ENCODE measurements at places on chromosomes 1 and 21.

- DNase-seq: no peak
These were observed 11.2 kb downstream of the AGO1 start for GRCh38 chr1:35894183-35894582.

DNA sequence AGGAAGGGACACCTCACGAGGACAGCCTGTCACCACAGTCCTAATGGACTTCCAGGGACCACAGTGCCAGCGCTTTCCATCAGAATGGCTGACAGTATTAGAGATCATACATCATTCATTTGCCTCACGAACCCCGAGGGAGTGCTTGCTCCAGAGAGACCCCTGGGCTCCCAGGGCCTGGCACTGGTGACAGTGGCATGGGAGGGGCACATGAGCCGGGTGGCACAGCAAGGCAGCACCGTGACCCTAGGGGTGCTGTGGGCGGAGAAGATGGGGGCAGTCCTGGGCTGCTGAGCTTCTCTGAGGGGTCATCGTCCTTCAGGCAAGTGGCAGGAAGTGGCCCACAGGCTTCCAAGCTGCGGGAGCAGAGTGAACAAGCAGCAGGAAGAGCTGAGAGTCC is 16.4 kb upstream of the TSPEAR start:
- no peak for DNase-seq

GRCh38 chr1:226674892-226675714 is 64.0 kb downstream of the ITPKB start:
- DNase-seq: no peak

GRCh38 chr1:107599220-107599619 is 365.8 kb downstream of the VAV3 start:
- DNase-seq: no peak

GRCh38 chr1:35499231-35499630 is 58.0 kb downstream of the KIAA0319L start:
- DNase-seq: no peak

DNA sequence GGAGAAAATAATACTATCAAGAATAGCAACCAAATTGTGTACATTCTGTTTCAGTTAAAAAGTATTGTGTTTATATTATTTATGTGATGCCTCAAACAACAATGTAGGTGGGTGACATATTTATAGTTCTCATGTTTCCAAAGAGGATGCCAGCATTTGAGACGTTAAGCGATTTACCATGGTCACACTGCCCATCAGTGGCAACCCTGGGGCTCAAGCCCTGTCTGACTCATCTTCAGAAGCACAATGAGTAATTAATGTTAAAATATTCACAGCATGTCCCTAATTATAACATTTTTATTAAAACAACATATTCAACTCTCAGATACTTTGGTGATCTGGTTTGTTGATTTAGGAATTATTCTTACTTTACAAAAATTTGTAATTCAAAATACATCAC is 409.4 kb downstream of the BRINP3 start:
- no peak for DNase-seq

DNA sequence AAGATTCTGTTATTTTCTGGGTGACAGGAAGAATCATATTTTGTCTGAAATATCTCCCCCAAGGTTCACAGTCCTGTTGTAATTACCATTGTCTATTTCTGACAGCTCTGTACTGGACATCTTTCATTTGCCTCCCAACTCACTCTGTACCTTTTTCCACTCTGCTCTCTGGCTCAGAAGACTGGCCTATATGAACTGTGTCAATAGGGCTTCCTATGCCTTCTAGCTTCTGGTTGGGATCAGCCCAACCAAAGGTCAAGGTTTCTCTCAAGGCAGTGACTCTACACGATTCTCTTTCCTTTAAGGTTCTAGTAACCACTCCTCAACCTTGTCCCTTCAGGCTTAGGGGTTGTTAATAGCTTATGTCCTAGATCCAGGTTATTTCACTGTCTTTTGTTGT is 17.5 kb downstream of the KLHL12 start:
- DNase-seq: no peak

DNA sequence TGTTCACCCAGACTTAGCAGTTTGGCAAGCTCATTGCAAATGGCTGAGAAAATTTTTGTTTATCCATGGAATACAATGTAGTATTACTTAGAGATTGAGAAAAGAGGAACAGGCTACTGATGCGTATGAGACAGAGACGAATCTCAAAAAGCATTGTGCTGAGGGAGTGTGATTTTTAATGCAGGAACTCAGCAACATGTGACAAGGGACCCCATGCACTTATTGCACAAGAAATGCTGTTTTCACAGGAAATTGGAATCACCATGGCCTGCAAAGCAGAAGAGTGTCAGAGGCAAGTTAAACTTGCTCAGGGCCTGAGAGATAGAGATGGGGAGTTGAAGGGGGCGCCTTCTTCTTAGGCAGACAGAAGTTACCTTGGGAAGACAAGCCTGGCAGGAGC is 32.6 kb upstream of the TLR5 start:
- no peak for DNase-seq

GRCh38 chr1:187624812-187625545 is 796.2 kb downstream of the PLA2G4A start:
- DNase-seq: no peak

- no peak for DNase-seq
These were observed 398 bp upstream of the SLC30A10 start for GRCh38 chr1:219928791-219929118.

GRCh38 chr1:239221656-239222055 is 164.7 kb upstream of the CHRM3 start:
- no peak for DNase-seq

GRCh38 chr1:109500941-109501381 is 7.1 kb downstream of the CYB561D1 start:
- DNase-seq: no peak

DNA sequence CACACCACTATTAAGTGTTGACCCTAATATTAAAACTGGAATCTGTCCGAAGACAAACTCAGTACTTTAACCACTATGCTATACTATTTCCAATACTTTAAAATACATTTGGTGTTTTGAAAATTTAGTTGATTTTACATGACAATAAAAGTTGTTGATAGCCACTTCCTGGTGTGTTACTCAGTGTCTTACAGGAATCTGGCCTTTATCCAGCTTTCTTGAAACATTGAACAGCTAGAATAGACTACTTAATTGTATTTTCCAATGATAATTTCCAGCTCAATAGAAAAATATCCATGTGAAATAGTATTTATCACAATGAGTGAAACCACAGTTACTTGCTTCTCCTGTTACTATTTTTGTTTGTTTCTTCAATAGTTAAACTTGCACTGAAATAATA is 369.6 kb upstream of the ADGRL4 start:
- no peak for DNase-seq

DNA sequence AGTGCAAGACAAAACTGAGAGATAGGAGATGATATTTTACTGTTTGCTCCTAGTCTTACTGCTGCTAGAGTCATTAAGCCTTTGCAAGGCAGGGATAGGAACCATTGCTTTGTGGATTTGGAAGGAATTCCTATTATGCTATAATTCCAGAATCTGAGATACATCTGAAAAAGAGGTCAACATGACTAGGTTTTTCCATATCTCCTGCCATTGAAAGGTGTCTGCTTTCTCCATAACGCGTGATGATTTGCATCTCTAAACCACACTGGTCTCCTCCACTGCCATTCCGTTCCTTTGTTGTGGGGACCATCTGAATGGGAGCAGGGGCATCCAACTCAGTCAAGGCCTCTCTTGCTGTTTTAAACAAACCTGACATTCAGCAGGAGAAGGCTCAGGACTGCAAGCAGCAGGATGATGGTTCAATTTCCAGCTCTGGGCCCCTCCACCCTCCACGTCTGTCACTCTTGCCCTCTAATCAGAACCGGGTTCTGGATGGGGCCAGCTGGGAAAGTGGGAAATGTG is 45.2 kb downstream of the PLPP3 start:
- DNase-seq: no peak

- DNase-seq: no peak
These were observed 212.1 kb downstream of the PBX1 start for GRCh38 chr1:164771041-164771618.

DNA sequence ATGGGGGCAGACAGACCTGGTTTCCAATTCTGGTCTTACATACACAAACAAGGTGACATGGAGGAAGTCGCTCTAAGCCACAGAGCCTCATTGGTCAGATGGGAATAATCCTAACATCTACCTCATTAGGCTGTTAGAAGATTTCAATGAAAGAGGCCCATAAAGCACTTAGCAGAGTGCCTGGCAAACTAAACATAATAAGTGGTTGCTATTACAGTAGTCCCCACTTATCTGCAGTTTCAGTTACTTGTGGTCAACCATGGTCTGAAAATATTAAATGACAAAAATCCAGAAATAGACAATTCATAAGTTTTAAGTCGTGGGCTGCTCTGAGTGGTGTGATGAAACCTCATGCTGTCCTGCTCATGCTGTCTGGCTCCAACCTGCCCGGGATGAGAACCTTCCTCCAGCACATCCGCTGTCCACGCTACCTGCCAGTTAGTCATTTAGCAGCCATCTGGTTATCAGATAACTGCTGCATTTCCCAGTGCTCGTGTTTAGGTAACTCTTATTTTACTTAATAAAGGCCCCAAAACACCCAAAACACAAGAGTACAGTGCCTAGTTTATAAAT is 112.3 kb downstream of the DDX20 start:
- no peak for DNase-seq

GRCh38 chr1:201424146-201424545 is 2.6 kb upstream of the TNNI1 start:
- DNase-seq: no peak

GRCh38 chr1:92817986-92818764 is 13.7 kb upstream of the RPL5 start:
- DNase-seq: no peak

GRCh38 chr1:24915816-24916602 is 14.1 kb downstream of the RUNX3 start:
- DNase-seq: no peak

DNA sequence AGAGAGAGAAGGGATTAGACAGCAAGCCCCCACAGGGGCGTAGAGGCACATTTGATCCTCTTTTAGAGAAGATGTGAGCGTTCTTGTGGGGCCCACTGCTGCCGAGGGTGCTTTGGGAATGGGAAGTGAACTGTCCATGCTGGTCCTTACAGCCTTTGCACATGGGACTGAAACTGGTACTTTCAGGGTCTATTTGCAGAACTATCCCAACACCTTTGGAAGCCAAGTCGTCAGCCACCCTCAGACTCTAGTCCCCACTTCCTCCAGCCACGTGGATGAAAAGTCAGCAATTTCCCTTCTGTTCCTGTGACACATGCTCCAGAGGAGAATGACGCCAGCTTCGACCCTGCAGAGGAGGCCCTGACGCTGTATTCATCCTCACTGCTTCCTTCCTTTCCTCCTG is 2.6 kb upstream of the RAB7B start:
- no peak for DNase-seq

DNA sequence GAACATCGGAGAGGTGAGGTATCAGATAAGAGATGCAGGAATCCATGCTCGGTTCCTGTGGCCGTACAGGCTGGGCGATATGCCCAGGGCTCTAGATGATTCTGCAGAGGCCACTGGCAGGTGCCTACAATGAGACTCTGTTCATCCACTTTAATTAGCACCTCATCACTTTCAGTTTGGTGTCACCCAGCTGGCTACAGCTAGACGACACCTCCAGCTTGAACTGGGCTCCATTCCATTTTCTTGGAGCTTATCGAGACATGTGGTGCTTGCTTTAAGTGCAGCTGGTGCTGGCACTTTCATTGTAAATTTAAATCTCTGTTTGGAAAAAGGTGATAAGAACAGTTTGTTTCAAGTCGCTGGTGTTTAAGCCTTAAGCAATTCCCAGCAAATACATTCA is 322.5 kb upstream of the ADGRL2 start:
- DNase-seq: no peak

DNA sequence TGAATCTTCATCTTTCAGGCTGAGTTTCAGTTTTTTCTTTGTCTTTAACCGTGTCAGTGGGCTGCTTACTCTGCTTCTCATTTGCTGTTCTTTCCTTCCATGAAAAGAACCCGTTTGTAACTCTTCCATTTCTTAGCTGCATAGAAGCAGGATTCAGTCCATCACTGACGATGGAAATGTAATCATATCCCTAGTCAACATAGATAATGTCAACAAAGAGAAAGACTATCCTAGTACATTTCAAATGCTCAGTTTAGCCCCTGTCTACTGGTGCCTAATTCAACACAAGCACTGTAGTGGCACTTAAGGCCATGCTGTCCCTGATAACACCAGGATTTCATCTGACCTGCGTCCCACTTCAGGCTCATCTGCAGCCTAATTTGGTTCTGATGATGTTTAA is 376 bp downstream of the GBP1 start:
- DNase-seq: no peak

DNA sequence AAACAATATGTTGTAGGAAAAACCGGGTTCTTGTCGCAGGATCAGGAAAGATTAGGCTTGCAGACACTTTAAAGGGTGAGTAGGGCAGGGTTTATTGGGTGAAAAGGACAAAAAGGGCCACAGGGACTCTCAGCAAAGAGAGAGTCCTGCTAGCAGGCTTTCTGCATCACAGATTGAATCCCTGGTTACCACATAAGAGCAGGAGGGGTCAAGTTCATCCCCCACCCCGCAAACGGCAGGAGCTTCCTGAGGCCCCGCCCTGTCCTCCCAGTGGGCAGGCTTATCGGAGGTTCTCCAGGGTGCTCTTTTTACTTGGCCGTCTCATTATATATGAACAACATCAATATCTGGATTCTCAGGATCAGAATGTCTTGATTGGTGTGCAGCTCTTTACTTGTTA is 47.7 kb downstream of the SYCP1 start:
- DNase-seq: no peak

- no peak for DNase-seq
These were observed 26.9 kb downstream of the RAD54L start for GRCh38 chr1:46274225-46275029.

DNA sequence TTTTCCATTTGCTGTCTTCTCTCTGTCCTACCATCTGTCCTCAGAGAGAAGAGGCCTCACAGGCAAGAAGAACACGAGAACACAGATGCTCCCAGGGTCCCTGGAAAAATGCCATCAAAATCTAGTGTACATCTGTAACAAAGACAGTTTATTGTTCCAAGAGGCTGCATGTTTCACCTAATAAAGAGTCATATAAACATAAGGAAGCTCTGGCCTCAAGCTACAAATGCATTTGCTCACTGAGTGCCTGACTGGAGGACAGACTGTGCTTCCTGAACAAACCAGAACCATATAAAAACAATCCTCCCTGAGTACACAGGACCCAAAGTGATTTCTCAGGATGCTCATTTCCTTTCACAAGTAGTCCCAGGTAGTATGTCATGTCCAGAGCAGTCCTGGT is 76.3 kb upstream of the SLC44A3 start:
- no peak for DNase-seq

- DNase-seq: no peak
These were observed 40.9 kb downstream of the PDPN start for GRCh38 chr1:13624526-13624925.

- DNase-seq: no peak
These were observed 144.4 kb upstream of the NBPF11 start for GRCh38 chr1:148296511-148296910.

Measured in activated CD4-positive, CD25-positive, alpha-beta regulatory T cell (primary cell).